Heart right ventricle (tissue), 16 donors: ENCODE measurements at places on chromosomes 6 and 20. TPM values are rescaled to one million over a fixed set of nuclear protein-coding genes. Genes with fewer than 3 reads are reported as not detected.

The ETV7 gene
- 0.10 TPM for polyA plus RNA-seq

The KIAA1755 gene
- polyA plus RNA-seq: 6.2 TPM

The NSFL1C gene
- polyA plus RNA-seq: 39.4 TPM

The MKKS gene
- 13.6 TPM for polyA plus RNA-seq

DNA sequence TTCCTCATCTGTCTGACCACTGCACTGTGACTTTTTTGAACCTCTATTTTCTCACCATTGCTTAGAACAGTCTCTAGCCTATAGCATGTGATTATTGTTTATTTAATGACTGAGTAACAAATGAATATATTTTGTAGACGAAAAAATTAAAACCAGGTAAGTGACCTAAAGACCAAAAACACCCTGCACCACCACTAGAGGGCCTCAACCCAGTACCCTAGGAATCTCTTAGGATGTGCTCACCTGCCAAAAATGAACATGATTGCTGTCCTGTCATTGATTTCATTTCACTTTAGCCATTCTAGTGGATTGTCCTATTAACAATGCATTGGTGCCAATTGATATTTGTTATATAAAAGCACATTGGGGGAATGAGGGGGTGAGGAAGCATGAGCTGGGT is 199.1 kb downstream of the COL9A1 start:
- DNase-seq: no peak

The SMLR1 gene
- polyA plus RNA-seq: not detected

GRCh38 chr6:32188381-32189068 is 1.5 kb downstream of the PBX2 start:
- DNase-seq: no peak

DNA sequence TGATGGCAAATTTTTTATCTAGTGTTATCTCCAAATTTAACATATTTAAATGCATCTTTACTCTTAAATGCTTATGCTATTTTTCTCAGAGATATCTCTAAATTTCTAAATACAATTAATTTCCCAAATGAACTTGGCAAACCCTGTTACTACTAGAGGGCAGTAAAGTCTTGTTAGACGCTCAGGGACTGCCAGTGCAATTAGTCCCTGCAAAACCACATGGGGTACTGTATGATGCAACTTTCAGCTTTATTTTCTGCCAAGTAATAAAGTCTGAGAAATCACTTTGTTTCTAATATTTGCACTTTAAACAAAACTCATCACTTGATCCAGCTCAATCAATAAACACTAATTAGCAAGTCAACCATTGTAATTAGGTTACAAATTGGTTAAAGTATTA is 76.0 kb upstream of the ADGRB3 start:
- no peak for DNase-seq

The KIAA0408 gene
- 1.5 TPM for polyA plus RNA-seq

GRCh38 chr6:111773501-111774345 is 99.5 kb downstream of the FYN start:
- no peak for DNase-seq

DNA sequence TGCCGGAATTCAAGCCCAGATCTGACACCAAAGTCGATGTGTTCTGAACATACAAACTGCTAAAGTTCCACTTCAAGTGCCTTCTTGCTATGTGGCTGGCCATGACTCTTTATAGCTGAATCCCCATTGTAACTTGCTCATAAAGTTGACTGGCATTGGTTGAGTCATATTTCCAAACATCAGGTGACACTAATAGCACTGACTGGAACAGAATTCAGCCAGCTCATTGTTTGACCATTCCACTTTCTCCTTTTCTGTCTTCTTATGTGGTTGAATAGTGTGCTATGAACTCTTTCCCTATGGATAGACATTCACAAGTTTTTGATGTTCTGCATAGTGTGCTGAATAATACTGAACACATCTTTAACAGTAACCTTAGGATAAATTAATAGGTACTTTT is 266.2 kb upstream of the ZFP64 start:
- no peak for DNase-seq

The SLC24A3 gene
- 0.80 TPM for polyA plus RNA-seq

DNA sequence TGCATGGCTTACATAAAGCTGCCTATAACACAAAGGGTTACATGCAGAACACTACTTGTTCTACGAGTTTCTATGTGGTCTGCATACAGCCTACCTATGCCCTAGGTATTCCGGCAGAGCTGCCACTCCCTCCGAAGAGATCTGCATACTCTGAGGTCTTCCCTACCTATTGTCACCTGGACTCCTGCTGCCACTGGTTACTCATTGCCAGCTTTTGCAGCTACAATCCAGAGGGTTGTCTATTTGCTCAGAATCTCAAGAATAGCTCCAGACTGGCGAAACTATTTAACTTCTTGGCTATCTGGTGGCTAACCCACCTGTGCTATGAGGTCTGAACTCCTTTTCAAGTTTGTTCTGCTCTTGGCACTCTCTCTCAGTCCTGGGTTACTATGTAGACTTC is 323.3 kb downstream of the BMP2 start:
- DNase-seq: no peak

- DNase-seq: no peak
Observed at GRCh38 chr20:37941332-37941731, 38.4 kb downstream of the VSTM2L start.

DNA sequence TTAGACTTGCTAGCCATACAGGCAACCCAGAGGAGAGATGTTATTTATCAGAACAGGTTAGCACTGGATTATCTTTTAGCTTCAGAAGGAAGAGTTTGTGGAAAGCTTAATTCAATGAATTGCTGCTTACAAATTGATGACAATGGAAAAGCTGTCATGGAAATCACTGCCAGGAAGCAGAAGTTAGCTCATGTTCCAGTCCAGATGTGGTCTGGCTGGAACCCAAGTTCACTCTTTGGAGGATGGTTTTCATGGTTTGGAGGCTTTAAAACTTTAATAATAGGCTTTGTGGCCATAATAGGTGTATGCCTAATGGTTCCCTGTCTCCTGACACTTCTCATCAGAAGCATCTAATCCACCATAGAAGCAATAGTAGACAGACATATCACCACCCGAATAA is 699.0 kb downstream of the PHF3 start:
- DNase-seq: no peak

GRCh38 chr20:39985271-39985827 is 703.7 kb downstream of the MAFB start:
- no peak for DNase-seq

- no peak for DNase-seq
Observed at GRCh38 chr6:100188754-100189153, 194.7 kb upstream of the MCHR2 start.

The GABRR2 gene
- polyA plus RNA-seq: 0.45 TPM

The FAM209B gene
- 0.62 TPM for polyA plus RNA-seq

The SLC17A1 gene
- not detected for polyA plus RNA-seq

- no peak for DNase-seq
Observed at GRCh38 chr6:15008269-15008668, 237.6 kb upstream of the JARID2 start.

GRCh38 chr6:137650720-137651119 is 156.5 kb upstream of the OLIG3 start:
- no peak for DNase-seq

DNA sequence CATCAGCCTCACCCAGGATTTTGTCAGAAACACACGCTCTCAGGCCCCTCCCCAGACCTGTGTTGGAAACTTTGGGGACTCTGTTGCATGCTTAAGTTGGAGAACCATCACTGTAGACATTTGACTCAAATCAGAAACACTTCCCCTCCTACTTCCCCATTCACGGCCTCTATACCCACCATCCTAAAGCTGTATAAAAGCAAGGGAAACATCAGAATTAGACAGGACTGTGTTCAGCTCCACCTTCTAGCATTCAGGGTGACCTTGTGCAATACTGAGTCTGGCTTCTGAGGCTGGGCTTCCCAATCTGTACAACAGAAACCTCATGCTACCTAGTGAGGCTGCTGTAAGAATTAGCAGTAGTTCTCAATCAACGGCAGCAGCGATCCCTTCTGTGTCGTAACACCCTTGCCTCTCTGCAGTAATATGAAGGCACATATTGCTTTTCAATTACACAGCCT is 252.3 kb downstream of the LY86 start:
- no peak for DNase-seq

GRCh38 chr6:106477790-106478189 is 117.3 kb downstream of the CRYBG1 start:
- DNase-seq: no peak

DNA sequence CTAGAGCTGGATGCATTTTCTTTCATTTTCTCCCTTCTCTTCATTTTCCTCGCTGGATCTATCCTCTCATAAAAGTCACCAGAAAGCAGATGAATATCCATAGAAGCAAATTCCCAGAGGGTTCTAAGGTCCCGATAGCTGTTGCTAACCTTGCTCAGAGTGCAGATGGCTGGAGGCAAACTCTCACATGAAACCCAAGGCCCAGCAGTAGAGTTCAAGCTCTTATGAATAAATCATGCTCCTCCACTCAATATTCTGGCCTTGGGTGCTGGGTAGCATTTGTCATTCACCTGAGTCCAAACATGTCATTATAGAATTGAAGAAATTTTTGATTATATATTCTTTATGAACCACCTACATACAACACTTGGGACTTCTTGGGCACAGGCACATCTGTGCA is 539.7 kb upstream of the MARCKS start:
- no peak for DNase-seq

The TPBG gene
- polyA plus RNA-seq: 3.1 TPM

DNA sequence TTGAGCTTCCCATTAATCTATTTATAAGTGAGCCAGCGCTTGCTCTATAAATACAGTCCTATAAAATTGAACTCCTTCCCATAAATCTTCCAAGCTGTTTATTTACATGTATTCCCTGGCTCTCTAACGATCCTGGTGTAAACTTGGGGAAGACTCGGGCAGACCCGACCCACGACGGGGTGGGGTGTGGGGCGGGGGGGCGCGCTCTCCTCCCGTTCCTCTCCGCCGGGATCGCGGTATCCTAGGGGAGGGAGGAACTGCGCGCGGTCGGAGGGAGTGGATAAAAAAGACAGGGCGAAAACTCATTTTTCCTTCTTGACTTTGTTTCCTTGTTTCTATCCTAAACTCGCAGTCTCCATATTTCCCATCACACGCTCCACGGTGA is 31.1 kb downstream of the TFAP2B start:
- no peak for DNase-seq

- DNase-seq: no peak
Observed at GRCh38 chr6:136134268-136134667, 115.8 kb downstream of the MTFR2 start.

- DNase-seq: no peak
Observed at GRCh38 chr6:142459271-142459670, 157.5 kb downstream of the ADGRG6 start.

GRCh38 chr6:41268478-41268877 is 18.0 kb downstream of the TREM1 start:
- no peak for DNase-seq
